ENCODE measurements at places on chromosomes 3 and 15. TPM values are rescaled to one million over a fixed set of nuclear protein-coding genes. Genes with fewer than 3 reads are reported as not detected.

GRCh38 chr3:15924914-15925313, 127.1 kb upstream of the ANKRD28 start:
- no peak overlapping the region for H3K4me3 ChIP-seq
- no peaks in the 10 kb centered on the region for H3K4me1 ChIP-seq
- no peak for DNase-seq
- no peaks in the 10 kb centered on the region for H3K27me3 ChIP-seq

- DNase-seq = no peak
- H3K27ac ChIP-seq = no peak overlapping the region
- no peaks in the 10 kb centered on the region for H3K36me3 ChIP-seq
- H3K4me3 ChIP-seq = no peak overlapping the region
Measured at GRCh38 chr15:93486407-93487117, 397.6 kb upstream of the RGMA start.

- DNase-seq = no peak
- no peaks in the 10 kb centered on the region for H3K4me1 ChIP-seq
- no peaks in the 10 kb centered on the region for H3K27me3 ChIP-seq
- no peak overlapping the region for H3K27ac ChIP-seq
- H3K4me3 ChIP-seq = no peak overlapping the region
Measured at GRCh38 chr15:92545996-92546395, 109.6 kb downstream of the FAM174B start.

The GATA2 gene
- total RNA-seq = 0.56 TPM

Measured in GM12878 (cell line).